ENCODE measurements at places on chromosomes 7 and 10.

- DNase-seq = peak; percentile 47
Measured at GRCh38 chr10:80530251-80530650, 7.5 kb upstream of the SH2D4B start.

DNA sequence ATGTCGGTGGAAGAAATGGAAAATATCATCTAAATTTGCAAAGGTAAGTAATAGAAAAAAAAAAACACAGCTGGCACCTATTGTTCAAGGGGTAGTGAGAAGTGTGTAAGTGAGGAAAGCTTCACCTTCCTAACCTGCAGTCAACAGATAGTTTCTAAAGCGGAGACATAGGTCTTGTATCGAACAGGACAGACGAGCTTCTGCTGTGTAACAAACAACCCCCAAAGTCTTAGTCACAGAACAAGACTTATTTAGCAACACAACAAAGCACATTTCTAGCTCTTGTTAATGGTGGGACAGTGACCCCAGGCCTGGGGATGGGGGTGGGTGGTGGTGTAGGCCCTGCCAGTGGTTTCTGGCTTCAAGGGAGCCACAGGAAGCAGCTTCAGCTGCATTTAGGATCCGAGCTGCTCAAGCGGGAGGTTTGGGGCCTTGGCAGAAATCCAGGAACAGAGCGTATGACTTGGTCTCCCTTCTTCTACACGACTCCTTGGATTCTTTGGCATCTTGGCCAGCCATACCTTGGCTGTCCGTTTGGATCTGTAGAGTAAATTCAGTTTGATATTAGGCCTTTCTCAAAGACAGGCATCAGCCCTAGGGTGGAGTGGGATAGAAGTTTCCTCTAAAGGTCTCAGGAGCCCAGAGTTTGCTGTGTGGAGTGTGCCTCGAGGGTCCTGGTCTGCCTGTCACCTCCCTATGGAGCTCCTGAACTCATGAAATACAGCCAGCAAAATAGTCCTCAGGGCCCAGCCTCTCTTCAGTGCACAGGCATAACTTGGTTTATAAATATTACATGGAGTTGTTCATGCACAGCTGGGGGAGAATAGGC lies 56.9 kb upstream of the SHH start:
- no peak for DNase-seq

- DNase-seq = no peak
Measured at GRCh38 chr10:5805711-5806110, 7.5 kb downstream of the GDI2 start.

GRCh38 chr10:17585016-17585415 lies 32.2 kb downstream of the HACD1 start:
- no peak for DNase-seq

- DNase-seq = no peak
Measured at GRCh38 chr10:80966326-80966986, 428.8 kb downstream of the SH2D4B start.

GRCh38 chr10:7567911-7568620 lies 98.7 kb downstream of the ITIH5 start:
- no peak for DNase-seq

DNA sequence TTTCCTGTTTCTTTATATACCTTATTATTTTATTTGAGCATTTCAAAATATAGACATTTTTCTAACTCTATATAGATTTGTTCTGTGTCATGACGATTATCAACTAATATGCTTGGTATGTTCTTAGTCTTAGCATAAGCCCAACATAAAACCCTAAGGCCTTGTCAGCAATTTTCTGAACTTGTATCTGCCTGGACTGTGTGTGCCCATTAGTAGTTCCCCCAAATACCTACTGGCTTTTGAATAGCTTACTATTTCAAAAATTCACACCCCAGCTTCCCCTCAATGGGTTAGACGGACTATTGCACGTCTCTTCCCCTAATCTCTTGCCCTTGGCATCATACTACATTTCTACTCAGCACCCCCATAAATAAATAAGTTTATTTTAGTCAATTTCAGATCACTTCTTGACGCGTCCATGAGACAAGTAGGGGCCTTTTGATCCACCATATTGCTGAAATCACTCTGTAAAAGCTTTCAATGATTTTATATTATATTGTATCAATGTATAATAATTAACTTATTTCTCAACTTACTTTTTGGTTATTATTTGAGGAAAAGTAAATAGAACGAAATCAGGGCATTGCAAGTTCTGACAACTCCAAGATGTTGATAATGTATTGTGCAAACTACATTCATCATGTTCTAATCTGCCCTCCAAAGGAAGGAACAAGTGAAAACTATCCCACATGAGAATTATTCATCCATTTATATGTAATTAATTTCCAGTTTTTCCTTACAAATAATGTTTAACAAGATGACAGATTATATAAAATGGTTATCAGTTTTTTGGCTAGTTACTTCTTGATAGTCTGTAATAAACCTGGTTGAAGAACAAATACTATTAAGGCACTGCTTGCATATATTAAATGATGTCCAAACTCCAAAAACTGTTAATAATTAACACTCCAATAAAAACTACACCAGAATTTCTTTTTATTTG lies 1.1 kb upstream of the AKR1C3 start:
- DNase-seq = no peak

DNA sequence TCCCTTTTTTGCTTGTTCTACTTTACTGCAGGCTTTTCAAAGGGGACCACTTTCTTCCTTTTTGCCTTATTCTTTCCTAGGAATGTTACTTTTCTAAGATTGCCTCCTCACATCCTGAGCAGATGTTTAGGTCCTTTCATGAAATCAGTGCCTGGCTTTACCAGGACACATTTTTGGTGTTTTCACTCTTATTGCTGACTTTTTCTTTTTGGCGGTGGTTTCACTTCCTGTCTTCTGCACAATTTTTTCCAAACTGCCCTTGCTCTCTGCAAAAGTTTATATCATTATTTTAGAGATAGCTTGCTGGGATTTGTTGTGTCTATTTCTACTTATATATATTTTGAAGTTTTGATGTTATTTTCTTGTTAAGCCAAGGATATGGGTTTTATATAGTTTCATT lies 332.2 kb upstream of the MTPN start:
- no peak for DNase-seq

DNA sequence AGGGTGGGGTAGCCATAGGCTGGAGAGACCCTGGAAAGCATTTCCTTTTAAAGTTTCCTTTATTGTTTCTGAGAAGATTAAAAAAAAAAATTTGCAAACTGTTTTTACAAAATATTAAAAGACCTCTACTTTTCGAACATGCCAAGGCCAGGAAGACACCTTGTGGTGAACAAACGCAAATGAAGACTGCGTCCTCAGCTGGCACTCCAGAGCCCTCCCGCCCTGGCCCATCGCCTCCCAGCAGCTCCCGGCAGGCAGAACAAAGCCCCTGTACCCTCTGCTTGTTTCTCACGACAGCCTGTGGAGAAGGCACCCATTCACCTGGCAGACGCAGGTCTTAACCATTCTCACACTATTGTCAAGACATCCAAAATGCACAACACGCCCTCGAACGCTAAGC lies 56.4 kb downstream of the ESYT2 start:
- DNase-seq = no peak

DNA sequence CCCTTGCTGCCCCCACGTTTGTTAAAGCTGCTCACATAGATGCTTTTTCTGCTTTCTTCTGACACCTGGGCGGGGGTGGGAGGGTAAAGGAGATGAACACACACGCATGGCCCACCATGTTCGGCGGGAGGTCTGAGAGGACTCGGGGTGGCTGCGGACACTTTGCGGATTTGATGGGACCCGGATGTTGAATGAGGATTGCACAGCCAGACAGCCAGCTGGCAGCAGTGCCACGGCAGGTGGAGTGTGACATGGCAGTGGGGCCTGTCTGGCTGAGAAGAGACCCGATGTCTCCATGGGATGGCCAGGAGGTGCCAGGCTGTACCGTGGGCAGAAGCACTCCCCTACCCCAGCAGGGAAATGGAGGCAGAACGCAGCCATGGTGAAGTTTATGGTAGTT lies 31.2 kb downstream of the PPP2R2D start:
- no peak for DNase-seq

DNA sequence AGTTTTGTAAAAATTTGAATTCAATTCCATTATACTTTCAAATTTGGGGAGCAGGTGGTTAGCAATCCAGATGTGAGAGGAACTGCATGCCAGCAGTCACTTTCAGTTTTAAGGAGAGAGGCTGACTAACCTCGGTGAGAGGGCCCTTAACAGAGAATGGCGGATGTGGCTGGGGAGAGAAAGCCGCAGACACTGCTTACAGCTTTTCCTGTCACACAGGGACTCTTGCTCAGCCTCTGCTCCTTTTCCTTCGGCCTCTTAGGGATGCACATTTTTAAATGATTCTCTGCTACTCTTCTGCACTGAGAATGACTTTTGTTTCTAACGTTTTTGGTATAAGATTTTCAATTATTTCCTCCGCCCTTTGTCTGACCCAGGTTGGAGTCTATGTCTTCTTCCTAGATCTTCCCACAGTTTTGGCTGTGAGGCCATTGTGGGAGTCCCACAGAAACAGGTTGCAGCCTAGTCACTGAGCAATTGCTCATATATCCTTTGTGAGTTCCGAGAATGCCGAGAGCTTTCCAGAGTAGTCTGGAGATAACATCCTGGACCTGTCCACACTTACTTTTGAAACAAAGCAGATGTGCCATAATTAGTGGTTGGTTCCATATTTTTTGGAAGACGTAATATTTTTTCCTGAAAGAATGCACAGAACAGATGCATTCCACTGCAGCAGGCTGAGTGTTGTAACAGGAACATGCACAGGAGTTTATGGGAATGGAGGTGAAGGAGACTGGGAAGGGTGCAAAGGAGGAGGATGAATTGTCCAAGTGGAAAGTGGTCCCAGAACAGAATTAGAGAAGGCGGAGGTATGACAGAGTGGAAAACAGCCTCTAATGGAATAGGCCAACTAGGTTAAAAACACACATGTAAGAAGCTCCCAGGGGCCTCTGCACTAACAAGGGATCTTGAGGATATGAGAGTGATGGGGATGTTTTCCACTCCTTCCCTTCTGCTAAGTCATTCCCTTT lies 168.0 kb upstream of the ZNF32 start:
- peak; percentile 70 for DNase-seq

DNA sequence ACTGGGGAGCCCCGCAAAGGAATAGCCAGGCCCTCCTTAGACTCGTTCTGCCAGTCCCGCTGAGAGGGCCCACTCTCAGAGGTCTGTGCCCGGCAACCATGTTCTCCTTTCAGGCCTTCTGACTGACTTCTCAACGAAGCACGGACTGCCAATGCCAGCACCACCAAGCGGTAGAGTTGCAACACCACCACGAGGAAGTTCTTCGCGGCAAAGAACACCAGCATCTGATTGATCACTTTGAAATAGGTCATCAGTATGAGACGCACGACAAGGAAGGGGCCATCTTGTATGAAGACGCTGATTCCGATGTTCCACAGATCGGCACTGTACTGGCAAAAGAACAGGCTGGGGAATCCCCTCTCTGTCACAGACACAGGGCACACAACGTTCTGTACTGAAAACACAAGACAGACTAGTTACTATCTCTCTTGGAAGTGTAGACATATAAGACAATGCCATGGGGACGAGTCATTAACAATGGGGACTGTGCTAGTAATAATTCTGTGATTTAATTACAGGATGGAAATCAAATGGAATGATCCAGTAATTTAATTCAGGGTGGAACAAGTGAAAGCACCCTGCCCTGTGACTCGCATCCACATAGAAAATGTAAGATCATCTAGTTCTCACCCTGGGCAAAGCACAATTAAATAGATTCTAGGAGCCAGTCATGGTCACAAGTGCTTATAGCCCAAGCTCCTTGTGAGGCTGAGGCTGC lies 42.7 kb downstream of the TMEM26 start:
- no peak for DNase-seq

GRCh38 chr10:129530581-129530980 lies 63.5 kb downstream of the MGMT start:
- DNase-seq = no peak

DNA sequence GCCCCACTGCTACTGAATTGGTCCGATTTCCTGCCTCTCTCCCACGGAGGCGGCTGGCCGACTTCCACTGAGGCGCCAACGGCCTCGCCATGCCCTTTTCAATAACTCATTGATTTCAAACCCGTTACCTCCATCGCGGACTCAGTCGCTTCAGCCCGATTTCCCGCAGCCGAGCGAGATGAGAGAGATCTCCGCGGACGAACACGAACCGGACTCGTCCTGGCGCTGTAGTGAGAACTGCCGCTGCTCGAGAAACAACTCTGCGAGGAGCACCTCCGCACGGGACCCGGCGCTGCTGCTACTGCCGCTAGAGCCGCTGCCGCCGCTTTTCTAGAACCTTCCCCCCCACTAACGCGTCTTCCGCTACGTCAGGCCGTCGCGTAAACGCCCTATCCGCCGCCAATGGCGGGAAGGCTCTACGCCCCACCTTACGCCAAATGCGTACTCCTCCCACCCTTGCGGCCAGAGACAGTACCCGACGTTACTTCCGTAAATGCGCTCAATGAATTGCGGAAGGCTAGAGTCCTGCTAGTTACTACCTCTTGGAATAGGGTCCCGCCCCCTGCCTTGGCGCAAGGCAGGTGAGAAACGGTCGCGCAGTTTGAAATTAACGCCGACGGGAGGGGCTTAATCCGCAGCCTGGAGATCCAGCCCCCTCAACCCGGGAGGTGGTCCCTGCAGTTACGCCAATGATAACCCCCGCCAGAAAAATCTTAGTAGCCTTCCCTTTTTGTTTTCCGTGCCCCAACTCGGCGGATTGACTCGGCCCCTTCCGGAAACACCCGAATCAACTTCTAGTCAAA lies at the start of gene HNRNPA2B1:
Gene HNRNPA2B1 (minus strand): TSS at position 303 of the 803 bp plus-strand sequence. CDS start 169 bp downstream, at position 134.
- peak; percentile 96 for DNase-seq

DNA sequence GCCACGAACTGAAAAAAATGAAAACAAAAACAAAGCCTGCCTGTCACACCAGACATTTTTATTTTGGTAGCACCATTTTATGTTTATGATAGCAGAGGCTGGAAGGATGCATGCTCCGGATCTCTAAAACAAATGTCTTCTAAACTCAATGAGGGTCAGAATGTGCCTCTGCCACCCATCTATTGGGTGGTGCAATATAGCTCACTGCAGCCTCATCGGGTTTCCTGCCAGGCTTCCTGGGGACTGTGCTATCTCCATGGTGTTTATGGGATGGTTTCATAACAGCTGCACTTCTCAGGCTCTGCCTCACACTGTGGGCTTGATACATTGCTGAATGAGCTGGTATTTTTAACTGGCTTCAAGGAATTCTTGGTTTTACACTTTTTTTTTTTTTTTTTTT lies 94.4 kb downstream of the ITIH5 start:
- DNase-seq = no peak

GRCh38 chr7:27802999-27803398 lies 63.0 kb downstream of the TAX1BP1 start:
- DNase-seq = no peak

- no peak for DNase-seq
Measured at GRCh38 chr7:38481401-38481800, 149.8 kb downstream of the AMPH start.

GRCh38 chr10:11403116-11403515 lies 208.3 kb downstream of the USP6NL start:
- DNase-seq = peak; percentile 53

- DNase-seq = no peak
Measured at GRCh38 chr7:155361947-155362346, 64.3 kb downstream of the INSIG1 start.

- DNase-seq = no peak
Measured at GRCh38 chr7:127383123-127383835, 9.2 kb downstream of the ZNF800 start.

DNA sequence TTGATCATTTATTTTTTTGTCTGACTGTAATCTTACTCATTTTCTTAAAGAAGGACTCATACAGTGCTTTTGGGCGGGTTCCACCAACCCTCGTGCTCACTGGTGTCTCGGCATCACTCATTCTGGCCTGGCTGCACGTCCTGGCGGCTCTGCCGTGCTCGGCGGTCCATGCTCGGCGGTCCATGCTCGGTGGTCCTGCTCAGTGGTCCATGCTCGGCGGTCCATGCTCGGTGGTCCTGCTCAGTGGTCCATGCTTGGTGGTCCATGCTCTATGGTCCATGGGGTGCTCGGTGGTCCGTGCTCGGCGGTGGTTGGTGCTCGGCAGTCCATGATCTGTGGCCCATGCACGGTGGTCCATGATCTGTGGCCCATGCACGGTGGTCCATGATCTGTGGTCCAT lies 72.5 kb downstream of the WDR37 start:
- DNase-seq = no peak

Measured in activated naive CD4-positive, alpha-beta T cell treated with Interleukin-2 at 50 U/mL for 16 hours (primary cell).